Suprapubic skin (tissue), 4 donors: ENCODE measurements at places on chromosomes 7 and 10. TPM values are rescaled to one million over a fixed set of nuclear protein-coding genes. Genes with fewer than 3 reads are reported as not detected.

Gene CADPS2
- 6.6 TPM for total RNA-seq

Gene SPDYE2
- total RNA-seq, result 0.64 TPM

Gene ARHGEF5
- 62.3 TPM for total RNA-seq

Gene SH2B2
- 6.5 TPM for total RNA-seq

Gene NRAP
- total RNA-seq, result not detected

Gene WEE2
- total RNA-seq, result not detected

Gene FXYD4
- not detected for total RNA-seq

Gene LRRC4
- 0.57 TPM for total RNA-seq

Gene HOGA1
- total RNA-seq, result 5.9 TPM

Gene RNF133
- total RNA-seq, result not detected

Gene GIMAP1
- 3.1 TPM for total RNA-seq

Gene SHH
- not detected for total RNA-seq

Gene OGDHL
- total RNA-seq, result 0.18 TPM

Gene MASTL
- 7.2 TPM for total RNA-seq

Gene PSMC2
- total RNA-seq, result 61.5 TPM

DNA sequence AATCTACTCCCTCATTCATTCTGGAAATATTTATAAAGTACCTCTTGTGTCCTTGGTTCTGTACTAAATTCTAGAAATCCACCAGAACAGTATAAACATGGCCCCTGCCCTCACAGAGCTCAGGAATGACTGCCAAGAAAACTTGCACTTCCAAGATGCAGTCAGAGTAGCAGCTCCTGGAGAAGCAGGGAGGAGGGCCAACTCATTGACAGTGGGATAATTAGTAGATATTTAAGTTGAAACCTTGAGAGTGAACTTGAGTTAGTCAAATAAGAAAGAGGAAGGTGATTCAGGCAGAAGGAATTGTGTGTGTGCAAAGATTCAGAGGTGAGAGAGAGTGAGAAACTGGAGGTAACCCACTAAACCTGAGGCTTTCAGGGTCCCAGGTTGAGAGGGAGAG, 182.2 kb upstream of the INHBA start:
- DNase-seq, result no peak

- DNase-seq, result no peak
These were observed 9.8 kb downstream of the AGR2 start for GRCh38 chr7:16794986-16795385.

DNA sequence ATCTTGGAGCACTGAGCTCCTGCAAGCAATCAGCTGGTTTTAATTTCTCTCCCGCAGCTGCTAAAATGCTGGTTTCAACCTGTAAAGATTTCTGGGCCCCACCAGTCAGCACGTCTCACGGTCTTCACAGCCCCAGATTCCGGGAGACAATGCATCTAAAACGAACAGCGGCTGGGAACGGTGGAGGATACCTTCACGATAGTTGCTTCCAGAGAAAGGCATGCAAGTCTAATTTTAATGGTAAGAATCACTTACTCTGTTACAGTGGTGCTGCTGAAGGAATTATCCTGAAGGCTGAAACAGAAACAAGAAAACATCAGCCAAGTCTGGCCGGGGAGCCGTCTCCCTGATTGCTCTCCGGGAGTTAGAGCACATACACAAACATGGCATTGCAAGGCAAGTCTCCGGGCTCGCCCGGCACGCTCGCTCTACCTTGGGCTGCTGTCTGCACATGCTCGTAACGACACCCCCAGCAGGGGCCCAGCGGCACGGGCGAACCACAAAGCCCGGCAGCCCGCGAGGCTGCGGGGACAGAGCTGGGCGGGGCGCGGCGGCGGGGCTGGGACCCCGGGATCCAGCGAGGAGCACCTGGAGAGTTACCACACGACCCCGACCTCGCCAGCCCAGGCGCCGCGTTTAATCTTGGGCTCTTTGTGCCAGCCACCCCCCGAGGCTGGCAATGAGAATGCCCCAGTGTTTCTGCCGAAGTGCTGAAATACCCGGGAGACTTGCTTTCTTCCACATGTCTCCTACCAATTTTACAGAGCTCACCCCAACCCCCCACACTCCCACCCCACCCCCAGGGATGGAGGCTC, at the start of gene FAM13C:
TSS of gene FAM13C (minus strand) at position 406 of the 815 bp plus-strand sequence. CDS start at position 317, 89 bp downstream.
- DNase-seq, result peak; percentile 77

DNA sequence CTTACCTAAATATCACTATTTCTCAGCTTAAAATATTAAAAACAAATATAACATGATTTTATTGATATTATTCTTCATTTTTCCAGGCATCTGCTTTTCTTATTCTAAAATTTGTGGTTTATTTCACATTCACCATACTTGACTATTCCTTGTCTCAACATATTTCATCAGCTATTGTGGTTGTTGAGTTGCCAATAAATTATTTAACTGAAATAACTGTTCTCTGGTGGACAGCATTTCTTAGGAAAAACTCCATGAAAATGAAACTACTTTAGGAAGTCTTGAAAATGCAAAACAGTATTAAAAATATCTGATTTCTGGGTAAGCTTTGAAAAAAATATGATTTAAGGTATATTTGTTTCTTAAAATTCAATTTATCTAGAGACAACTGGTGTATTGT, 122.9 kb upstream of the SEMA3A start:
- no peak for DNase-seq

GRCh38 chr10:69451784-69452251, 553 bp downstream of the TSPAN15 start:
- DNase-seq, result peak; percentile 57

- peak; percentile 44 for DNase-seq
These were observed 17.5 kb downstream of the ZNF862 start for GRCh38 chr7:149855361-149856305.

GRCh38 chr7:1532456-1533254, 2.2 kb downstream of the MAFK start:
- DNase-seq, result peak; percentile 91

GRCh38 chr10:48453451-48454301, 147.2 kb downstream of the MAPK8 start:
- no peak for DNase-seq

DNA sequence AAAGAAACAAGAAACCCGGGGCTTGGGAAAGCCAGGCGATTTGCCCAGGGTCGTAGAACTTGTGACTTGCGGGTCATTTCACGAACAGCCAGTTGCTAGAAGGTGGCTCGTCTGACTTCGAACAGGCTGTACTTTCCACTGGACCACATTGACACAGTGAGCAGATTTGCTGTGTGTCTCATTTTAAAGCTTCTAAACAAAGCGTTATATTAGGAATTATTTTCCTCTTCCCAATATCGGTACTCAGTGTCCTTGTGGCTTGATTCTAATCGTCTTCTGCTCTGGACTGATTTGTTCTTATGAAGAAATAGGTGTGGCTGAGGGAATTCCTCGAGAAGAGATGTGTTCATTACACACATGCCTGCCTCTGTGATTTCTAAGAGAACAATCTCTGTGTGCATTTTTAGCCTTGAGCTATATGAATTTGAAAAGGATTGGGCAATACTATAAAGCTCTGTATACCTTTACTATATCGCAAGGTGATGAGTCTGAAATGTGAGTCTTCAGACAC, 150.0 kb upstream of the PRR15 start:
- DNase-seq, result no peak

DNA sequence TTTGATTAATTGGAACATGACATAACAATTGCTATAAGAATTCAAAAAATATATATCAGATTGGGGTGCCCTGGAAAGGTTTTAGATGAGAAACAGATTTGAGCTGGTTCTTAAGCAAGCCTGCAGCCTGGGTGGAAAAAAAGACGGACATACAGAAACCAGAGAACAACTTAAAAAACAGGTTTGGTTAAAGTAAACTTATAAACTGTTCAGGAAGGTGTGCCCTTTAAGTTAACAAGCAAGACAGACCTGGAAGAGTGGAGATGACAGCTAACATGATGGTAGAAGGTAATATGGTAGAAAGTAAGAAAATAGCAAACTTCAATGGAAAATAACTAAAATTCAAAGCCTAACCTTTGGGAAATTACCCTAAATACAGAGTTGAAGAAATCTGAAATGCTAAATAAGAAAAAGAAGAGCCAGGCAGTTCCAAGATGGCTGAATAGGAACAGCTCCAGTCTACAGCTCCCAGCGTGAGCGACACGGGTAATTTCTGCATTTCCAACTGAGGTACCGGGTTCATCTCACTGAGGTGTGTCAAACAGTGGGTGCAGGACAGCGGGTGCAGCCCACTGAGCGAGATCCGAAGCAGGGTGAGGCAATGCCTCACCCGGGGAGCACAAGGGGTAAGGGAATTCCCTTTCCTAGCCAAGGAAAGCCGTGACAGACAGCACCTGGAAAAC, 52.2 kb downstream of the CADPS2 start:
- no peak for DNase-seq

DNA sequence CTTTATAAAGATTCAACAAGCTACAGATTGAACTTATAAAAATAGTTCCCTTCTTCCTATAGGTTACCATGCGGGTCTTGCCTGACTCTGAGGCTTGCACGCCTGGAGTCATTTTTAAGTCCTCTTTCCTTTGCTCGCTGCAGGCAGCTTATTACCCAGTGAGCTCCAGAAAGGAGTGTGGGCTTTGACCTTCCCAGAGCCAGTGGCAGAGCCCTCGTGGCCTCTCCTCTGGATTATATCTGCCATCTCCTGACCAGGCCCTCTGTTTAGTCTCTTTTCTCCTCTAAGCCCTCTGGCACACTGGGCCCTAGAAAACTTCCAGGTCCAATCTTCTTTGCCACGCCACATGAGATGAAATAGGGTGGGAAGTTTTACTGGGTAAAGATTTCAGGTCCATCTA, 39.9 kb upstream of the EZH2 start:
- DNase-seq, result peak; percentile 2

DNA sequence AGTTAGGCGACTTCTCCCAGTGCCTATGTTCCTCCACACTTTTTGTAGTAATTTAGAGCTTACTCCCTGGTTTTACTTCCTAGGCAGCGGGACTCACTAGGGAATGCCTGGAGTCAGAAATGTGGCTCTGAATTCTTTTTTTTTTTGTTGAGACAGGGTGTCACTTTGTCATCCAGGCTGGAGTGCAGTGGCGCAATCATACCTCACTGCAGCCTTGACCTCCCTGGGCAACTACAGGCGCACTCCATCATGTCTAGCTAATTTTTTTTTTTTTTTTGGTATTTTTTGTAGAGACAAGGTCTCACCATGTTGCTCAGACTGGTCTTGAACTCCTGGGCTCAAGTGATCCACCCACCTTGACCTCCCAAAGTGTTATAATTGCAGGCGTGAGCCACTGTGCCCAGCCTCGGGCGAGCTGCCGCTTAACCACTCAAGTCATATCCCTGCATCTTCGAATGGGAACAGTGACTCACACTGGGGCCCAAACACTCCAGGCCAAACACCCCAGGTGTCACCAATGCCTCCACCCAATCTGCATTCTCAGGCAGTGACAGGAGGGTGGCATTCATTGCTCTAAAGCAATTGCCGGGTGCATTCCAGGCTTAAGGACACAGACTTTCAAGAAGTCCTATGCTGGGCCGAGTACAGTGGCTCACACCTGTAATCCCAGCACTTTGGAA, 19.6 kb downstream of the RGS10 start:
- DNase-seq, result no peak

DNA sequence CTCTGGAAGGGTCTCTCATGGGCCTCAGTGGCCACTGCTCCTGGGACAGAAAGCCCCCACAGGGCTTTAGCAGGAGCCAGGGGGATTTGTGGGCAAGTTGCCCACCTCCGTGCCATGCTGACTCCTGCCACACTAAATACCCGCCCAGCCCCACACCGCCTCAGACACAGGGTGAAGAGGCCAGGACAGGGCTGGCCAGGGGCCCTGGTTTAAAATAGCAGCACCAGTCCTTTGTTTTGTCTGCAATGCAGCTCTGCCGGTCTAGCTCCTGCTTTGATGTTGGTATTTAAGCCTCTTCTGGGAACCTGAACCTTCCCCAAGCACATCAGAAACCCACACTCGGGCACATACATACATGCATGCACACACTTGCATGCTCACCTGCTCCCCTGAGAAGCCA, 14.4 kb upstream of the TNRC18 start:
- no peak for DNase-seq

DNA sequence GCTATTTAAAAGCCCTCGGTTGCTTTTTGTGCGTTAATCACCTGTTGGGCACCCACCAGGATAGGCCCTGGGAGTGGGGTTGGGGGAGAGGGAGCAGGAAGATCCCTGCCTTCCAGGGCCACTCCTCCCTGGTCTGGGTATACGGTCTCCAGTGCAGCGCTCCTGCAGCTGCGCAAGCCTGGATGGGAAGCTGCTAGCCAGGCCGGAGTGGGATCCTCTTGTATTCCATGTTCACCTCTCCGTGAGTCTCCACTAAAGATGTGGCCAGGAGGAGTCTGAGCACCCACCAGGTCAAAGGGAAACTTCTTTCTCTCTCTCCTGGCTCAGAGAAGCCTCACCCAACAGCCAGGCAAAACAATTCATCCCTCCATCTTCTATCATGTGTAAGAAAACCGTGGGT, 78.8 kb upstream of the ANLN start:
- peak; percentile 40 for DNase-seq

GRCh38 chr7:107948645-107949442, 54.1 kb downstream of the LAMB1 start:
- no peak for DNase-seq

DNA sequence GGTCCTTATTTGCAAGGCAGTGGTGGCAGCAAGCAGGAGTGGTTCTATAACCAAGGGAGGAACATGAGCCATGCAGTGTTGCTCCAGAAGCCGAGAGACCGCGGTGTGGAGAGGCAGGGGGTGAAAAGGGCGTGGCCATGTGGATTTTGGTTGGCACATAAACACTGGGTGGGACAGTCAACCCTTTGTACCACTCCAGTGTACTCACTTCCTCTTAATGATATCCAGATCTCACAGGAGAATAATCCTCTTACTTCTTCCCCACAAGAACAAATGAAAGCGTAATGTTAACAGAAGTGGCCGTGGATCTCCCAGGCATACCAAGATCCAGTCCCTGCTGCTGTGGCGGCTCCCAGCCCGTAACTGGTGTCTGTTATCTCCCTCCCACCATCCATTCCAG, 42.4 kb downstream of the XRCC2 start:
- DNase-seq, result no peak

DNA sequence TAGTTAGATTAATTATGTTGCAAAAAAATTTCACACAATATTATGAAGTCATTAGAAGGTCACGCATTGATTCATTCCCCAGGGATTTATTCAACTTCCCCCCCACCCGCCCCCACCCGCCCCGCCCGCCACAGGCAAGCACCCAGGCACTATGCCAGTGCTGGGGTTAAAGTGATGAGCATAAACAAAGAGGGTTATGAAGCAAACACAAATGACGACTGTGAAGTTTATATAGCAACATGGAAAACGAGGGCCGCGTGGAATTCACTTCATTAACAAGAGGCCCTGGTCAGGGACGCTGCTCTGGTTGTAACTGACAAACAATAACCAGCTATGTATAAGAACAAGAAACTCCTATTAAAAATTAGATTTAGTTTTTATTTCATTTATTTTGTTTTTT, 656.5 kb upstream of the COBL start:
- no peak for DNase-seq

- DNase-seq, result no peak
These were observed 401.4 kb downstream of the TNS3 start for GRCh38 chr7:47180516-47180826.

GRCh38 chr7:17772581-17773288, 167.6 kb downstream of the SNX13 start:
- no peak for DNase-seq

GRCh38 chr10:75773231-75773780, 341.9 kb downstream of the LRMDA start:
- DNase-seq, result no peak
